ENCODE measurements at places on chromosomes 13 and 19.

DNA sequence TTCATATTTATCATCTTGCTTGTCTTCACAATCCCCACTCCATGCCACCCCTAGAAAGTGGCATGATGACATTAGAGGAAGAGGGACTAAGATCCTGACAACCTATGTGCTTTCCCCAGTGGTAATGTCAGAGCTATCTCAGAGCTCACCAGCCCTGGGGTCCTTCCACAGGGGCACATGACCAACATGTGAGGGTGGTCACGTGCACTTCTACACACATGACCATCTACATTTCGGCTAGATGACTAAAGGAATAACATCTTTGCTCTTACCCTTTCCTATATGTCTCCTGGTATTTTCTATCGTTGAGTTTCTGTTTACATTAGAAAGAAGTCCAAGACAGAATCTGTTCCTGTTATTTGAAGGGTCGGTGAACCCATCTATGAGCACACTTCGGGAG lies 46.2 kb downstream of the RFXAP start:
- no peak for DNase-seq

GRCh38 chr13:28355046-28355821 lies 139.7 kb downstream of the FLT1 start:
- DNase-seq = no peak

DNA sequence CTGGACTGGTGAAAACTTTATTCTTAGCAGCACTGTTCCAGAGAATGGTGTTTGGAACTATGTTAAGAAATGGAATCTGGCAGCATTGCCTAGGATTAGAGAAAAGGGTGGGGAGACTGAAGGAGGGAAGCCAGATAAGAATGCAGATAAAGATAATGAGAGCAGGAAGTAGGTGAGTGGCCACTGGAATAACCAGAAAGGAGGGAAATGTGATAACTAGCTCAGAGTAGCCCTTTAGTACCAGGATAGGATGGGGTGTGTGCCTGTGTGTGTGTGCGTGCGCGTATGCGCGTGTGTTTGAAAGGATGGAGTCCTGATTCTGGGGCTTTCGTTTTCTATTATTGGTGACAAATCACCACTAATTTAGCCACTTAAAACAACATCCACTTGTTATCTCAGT lies 33.4 kb upstream of the FRY start:
- no peak for DNase-seq

DNA sequence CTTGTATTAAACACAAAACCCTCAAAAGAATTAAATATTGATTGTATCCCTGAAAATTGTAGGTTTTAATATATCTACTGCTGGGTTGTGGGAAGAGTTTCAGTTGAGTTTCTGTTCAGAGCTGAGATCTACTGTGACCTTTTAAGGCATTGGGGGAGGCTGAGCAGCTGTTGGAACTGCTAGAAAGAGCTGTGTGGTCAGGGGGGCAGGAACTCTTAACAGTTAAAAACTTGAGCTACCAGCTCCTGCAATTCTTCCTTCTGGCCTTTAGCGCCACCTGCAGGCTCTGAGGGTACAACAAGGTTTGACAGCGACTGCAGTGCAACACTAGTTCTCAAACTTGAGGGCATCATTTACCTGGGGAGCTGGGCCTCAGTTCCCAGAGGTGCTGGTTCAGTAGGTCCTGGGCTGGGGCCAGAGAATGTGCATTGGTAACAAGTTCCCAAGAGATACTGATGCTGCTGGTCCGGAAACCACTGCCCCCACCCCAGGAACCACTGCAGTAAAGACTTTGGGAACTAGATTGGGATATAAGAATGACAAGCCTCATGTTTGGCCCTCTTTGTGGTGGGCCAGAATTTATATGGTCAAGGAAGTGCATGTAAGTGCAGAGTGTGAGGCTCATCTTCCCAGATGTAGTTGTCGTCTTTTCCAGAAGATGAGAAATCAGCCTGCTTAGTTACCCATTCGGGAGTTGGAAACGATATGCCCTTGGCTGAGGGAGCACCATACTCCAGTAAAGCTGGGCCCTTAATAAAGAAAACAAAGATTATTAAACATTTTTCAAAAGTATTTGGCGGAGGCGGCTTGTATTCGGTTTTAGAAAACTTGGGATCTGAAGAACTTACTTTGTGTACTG lies 2.6 kb downstream of the RNASEH2B start:
- DNase-seq = no peak

- DNase-seq = no peak
Measured at GRCh38 chr13:22432690-22433089, 748.1 kb upstream of the SGCG start.

- DNase-seq = no peak
Measured at GRCh38 chr19:34241513-34242337, 12.6 kb upstream of the GARRE1 start.

DNA sequence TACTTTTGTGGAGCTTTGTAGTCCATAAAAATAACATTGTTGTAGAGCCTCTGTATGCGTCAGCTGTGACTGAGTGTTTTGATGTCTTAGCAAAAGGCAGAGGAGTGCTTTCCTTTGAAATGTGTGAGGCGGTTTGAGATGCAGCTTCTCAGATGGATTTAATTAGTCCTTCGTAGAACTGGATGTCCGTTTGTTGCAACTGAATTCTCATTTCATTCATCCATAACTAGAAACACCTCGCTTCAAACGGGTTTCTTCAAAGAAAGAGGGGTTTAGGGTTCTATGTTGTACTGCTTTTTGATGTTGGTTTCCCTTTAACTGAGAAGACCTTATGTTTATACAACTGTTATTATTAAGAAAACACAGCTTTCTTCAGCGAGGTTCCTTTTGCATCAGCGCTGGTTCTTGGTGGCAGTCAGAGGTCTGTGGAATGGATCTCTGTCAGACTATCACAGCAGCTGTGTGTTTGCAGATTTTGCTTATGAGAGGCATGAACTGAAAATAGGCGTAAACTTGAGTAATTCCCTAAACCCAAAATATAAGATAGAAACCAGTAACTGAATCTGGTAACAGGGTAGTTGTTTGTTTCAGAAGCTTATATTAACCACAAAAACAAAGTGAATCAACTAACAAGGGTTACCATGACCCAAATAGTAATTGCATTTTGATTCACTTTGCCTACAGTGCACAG lies 194.4 kb downstream of the GGACT start:
- DNase-seq = no peak

DNA sequence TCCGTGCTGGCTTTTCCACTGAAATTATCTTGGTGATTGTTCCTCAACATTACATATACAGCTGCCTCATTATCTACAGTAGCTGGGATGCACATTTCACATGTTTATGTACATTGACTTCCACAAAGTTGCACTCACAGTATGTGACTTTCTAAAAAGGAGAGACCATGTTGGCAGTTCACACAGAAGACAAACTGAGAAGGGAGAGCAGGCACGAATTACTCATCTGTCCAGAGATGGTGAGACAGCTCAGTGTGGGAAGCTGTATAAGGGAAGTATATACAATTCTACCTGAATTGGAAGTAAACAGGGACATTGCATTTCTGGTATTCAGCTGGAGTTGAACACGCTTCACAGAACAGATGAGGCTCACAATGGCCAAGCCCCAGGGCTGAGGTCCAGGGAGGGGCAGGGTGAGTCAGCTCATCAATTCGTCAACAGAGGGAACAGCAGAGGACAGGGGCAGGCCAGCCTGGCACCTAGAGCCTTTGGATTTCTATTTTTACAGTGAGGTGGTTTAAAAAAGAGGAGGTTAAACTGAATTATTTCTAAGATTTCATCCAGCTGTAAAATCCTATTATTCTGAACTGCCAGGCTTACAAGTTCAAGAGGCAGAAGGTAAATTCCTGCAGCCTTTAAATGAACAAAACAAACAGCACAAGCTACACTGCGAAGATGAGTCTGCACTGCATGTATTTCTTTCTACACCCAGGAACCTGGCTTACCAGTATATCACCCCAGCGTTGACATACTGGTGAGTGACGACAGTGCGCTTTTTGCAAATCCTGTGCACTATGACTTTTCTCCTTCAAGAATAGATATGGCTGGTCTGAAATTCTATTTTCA lies 9.8 kb downstream of the PARP4 start:
- DNase-seq = no peak

DNA sequence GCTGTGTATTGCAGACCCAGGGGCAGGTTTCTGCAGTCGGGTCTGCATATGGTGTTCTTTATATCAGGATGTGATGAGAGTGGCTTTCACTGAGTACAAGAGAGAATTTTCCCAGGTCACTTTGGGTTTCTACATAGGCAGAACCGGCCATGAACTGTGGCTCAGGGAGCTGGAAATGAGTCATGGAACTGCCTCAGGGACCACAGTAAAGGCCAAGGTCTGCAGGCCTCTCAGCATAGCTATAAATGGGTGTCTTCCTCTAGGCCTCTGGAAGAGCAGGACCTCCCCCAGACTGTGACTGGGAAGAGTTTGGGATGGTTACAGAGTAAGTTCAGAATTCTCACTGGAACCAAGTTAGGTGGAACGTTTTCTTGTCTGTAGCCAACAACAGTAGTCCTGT lies 51.8 kb upstream of the ZNF681 start:
- no peak for DNase-seq

- no peak for DNase-seq
Measured at GRCh38 chr19:35432911-35433310, 15.1 kb upstream of the FFAR2 start.

- peak; percentile 86 for DNase-seq
Measured at GRCh38 chr19:373391-374182, 29.0 kb upstream of the MIER2 start.

GRCh38 chr13:43390619-43391018 lies 367.2 kb downstream of the DNAJC15 start:
- no peak for DNase-seq

DNA sequence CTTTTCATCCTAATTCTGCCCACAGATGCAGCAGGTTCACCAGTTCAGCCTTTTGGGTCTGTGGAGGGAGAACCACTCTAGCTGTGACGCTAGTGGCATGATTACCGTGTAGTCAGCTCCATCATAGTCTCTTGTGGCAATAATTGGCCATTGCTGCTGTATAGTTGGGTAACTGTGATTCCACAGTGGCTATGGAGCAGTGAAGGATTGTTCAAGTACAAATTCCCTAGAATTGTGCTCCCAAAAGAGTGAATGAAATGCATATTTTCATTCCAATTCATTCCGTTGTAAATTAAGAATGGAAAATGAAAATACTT lies 856 bp downstream of the TEX26 start:
- no peak for DNase-seq

DNA sequence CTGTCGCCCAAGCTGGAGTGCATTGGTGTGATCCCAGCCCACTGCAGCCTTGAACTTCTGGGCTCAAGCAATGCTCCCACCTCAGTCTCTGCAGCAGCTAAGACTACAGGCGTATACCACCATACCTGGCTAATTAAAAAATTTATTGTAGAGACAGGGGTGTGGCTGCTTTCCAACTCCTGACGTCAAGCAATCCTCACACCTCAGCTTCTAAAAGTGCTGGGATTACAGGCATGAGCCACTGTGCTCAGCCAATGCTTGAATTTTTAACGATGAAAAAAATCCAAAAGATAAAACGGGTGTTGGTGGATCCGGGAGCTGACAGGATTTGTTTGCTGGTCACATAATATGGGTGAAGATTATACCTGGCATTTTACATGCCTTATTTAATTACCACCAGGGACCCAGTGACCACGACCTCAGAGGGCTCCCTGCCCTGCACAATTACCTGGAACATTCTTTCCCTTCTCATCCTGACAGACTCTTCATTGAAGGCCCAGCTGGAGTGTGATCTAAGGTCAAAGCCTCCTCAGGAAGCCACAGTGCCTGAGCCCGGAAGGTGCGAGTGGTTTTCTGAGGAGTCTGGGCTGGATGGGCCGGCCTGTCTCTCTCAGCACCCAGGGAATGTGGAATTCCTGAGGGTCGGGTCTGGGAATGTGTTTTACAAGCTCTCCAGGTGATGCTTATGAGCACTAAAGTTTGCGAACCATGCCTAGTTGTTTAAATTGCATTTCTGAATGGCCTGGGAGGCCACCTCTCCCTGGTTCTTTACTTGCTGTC lies 193.3 kb downstream of the USP12 start:
- no peak for DNase-seq

DNA sequence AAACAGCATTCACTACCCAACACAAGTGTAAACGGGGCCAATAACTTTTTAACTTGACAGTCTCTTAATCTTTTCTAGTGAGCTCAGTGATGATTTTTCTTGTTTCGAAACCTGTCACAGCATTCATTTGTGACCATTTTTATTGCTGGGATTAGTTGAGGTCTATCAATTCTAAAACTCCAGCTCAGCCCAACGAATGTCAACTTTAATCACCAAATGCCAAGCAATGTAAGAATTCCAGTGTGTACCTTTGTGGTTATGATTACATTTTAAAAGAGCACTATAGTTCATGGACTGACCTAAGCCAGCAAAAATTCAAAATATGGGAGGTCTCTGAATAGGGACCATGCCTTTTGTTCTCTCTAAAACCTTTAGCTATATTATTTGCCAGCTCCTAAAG lies 694.3 kb upstream of the SGCG start:
- DNase-seq = no peak

DNA sequence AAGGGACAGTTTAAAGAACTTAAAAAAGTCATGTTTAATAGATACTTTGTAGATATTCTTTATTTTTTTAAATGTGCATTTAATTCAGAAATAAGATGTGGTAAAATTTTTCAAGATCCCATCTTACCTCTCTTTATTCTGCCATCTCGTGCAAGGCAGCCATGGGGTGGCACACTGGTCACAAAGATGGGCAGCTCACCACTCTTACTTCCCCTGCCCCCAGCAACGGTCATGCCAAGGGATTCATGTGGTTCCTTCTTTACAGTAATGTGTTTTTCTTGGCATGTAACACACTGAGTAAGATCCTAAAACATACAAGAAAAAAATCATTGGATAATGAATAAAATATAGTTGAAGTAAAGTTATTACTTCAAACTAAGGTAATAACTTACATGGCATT lies 64.2 kb downstream of the LNX2 start:
- DNase-seq = no peak

- DNase-seq = no peak
Measured at GRCh38 chr13:87128036-87128435, 543.1 kb upstream of the SLITRK5 start.

DNA sequence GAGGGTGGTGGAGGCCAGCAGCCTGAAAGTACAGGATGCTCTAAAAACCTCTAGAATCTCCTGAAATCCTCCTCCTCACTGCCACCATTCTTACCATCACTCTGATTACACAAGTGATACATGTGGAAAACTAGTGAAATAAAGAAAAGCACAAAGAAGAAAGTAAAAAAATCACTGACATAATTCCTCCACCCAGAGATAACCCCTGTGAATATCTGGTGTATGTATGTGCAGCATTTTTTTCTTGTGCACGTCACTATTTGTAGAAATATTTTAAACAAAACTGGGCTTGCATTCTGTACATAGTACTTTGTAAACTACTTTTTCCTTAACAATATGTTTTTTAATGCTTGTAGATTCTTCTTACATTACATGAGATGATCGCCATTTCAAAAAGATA lies 73.2 kb downstream of the CDADC1 start:
- DNase-seq = no peak

Measured in mesenteric fat pad (tissue), 1 donor.